GM12878 (cell line): ENCODE measurements at places on chromosomes 5 and 9. TPM values are rescaled to one million over a fixed set of nuclear protein-coding genes. Genes with fewer than 3 reads are reported as not detected.

Gene TXNDC8
- polyA plus RNA-seq = not detected in 2 replicates

Gene PTPN3
- polyA plus RNA-seq = 0.78 and 0.98 TPM in 2 replicates

Gene SPINK6
- polyA plus RNA-seq = not detected in 2 replicates

Gene WNK2
- 0.01 TPM in 1 of 2 replicates, not detected in the other for polyA plus RNA-seq

Gene TNFSF8
- polyA plus RNA-seq = not detected in 2 replicates

Gene IL5
- not detected in 2 replicates for polyA plus RNA-seq
